ENCODE measurements at places on chromosomes 16 and 17.

GRCh38 chr17:38403491-38403890, 24.8 kb upstream of the ARHGAP23 start:
- no peak for DNase-seq

DNA sequence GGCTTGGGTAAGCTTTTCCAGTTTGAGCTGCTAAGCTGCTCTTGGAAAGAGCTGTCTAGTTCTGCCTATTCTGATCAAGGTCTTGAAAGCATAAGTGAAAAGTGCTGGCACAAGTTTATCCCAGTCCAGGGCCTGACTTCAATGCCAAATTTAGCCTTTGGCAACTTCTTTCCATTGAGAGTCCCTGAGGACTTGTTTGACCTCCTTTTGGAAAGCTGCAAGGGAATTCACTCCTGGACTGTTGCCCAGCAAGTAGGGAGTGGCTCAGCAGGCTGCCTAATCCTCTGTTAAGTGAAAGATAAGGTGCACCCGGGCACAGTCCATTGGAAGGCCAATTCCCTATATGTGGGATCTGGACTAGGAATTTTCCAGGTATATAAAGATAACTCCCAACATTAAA, 16.0 kb upstream of the TANC2 start:
- no peak for DNase-seq

GRCh38 chr17:18187226-18187625, 3.6 kb downstream of the ALKBH5 start:
- DNase-seq = no peak

- no peak for DNase-seq
Observed at GRCh38 chr17:81148986-81149533, 16.2 kb upstream of the PVALEF start.

DNA sequence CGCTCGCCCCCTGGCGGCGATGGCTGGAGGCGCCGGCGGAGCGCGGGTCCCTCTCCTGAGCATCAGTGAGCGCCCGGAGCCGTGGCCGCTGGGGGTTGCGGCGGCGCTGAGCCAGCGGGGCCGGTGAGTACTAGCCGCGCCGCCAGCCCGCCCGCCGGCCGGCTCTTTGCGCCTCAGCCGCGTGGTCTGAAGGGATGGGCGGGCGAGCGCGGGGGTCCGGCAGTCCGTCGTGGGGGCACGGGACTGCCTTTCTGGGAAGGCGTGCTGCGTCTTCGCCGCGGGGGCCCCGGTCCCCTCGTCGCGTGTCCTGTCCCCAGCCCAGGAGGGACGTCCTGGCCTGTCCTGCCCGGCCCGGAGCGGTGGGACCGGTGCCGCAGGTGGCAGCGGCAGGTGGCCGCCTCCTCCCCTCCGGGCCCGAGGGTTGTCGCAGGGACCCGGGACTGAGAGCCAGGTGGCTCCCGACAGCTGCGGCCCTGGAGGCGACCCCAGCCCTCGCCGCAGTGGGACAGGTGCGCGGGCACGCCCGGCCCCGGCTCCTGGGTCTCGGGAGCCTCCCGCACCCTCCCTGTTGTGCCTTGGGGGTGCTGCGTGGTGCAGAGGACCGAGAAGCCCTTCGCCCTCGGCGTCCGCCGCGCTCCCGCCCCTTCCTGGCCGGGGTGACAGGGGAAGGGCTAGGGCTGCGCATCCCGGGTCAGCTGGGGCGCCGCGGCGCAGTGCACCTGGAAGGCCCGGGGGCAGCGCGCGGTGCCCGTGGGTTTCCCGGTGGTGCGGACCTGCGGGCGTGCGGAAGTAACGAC, at the start of gene SPECC1:
Gene SPECC1 (plus strand): TSS at position 58 of the 797 bp plus-strand sequence. CDS start 87,293 bp downstream, outside the sequence.
- DNase-seq = peak; percentile 88

- DNase-seq = no peak
Observed at GRCh38 chr17:21250854-21251253, 2.4 kb downstream of the NATD1 start.

DNA sequence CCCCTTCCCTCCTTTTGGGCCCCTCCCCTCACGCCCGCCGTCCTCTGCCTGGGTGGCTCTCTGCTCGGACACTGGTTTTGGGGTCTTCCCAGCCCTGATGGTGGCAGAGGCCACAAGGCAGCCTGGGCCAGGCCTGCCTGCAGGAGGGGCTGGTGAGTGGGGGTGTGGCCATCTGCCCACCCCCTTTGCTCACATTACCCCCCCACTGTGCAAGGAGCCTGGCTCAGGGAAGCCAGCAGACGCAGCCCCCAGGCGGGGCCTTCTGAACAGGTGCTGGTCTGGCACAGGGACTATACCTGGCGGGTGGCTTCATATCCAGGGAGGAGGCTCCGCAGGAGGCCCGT, 10.7 kb upstream of the ZFPM1 start:
- no peak for DNase-seq

GRCh38 chr16:53111078-53111791, 56.4 kb downstream of the CHD9 start:
- DNase-seq = no peak

- DNase-seq = no peak
Observed at GRCh38 chr16:71339236-71340171, 19.0 kb upstream of the CALB2 start.

DNA sequence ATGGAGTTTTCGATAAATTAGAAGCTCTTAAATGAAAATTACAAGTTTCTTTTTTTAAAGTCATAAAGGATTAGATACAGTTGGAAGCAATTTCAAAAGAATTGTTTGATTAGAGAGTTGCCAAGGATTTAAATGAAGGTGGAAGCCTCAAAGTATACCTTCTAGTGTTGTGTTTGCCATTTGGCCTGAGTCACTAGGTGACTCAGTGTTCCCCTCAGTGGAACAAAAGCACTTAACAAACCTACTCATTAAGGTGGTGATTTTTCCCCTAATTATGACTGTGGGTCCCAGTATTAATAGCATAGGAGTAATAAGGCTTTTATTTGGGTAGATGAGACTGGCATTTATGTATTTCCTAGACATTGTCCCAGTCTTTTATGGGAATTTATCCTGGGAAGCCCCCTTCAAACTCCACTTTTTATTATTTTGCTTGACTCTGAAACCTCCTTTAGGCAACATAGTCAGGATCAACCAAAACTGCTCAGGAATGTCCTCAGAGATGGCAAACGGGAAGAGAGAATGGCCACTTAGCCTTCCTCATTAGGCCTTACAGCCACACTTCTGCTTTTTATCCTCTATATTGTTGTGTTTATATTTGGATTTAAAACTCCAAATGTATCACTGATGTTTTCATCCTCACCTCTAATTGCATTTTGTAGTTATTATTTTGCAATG, 161.0 kb downstream of the FTO start:
- no peak for DNase-seq

DNA sequence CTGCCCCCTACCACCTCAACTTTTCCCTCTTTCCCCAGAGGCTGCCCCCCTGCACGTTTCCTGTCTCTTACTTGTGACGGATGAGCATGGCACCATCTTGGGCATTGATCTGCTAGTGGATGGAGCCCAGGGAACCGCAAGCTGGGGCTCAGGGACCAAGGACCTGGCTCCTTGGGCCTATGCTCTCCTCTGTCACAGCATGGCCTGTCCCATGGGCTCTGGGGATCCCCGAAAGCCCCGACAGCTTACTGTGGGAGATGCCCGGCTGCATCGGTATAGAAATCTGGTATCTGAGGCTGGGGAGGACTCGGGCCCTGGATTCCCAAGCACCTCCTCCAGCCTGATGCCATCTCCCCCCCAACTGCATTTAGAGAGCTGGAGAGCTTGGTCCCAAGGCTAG, 1.8 kb upstream of the CXCL16 start:
- DNase-seq = no peak

- no peak for DNase-seq
Observed at GRCh38 chr17:40615068-40615840, 32.4 kb downstream of the SMARCE1 start.

DNA sequence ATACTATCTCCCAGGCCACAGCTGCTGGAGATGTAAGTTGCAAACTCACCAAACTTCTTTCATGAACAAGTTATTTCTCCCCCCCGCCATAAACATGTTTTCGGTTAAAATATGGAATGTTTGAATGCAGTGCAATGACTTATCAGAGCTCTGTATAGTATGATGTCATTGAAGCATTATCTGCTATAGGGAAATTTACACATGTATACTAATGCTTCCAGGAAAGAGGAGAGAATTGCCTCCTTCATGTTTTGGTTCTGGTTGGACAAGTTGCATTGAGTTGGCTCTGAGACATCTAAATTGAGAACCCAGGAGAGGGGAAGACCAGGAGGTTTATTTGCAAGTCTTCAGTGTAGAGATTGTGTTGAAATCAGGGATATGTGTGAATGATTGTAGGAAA, 20.8 kb downstream of the UQCRC2 start:
- DNase-seq = no peak

DNA sequence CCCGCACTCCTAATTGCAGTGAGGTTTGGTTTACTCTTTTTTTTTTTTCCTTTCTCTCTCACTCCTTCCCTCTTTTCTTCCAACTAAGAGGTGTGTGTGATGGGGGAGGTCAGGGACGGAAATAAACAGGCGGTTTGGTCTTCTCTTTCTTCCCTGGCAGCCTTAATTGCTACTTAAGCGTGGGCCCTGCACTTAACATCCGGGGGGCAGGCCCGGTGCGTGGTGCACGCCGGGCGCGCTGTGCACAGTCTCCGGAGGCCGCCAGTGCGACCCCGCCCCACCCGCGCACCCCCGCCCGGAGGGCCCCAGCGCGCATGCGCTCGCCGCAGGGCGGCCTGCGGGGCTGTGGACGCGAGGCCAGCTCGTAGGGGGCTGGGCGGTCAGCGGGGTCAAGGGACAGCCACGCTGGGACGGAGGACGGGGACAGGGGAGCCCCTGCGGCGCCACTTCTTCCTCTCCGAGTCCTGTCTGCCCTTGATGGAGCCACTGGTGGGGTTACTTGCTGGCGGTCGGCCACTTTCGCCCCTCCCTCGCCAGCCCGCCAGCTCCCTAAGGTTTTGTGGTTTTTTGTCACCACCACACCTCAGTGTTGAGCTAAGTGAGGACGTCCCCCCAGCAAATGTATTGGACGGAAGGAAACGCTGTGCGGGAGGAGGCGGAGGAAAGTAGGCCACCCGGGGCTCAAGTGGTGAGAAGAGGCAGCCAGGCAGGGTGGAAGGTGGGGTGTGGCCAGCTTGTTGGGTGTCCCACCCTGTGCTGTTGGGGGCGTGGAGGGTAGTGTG, 120.9 kb downstream of the MRM1 start:
- peak; percentile 77 for DNase-seq

DNA sequence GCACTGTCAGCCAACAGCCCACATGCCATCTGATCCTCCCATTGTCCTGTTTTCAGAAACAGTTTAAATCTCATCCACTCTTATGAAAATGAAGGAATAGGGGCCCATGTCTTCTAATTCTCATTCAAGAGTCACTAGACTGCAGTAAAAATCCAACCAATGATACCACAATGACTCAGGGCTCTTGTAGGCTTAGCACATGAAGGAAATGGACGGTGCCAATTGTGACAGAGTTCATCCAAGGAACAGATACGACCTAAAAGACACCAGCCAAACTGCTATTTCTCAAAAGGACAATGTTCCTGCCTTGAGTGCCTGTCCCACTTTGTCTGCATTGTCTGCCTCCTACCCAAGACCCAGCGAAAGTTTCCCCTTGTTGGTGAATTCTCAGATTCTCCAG, 204.8 kb upstream of the COX10 start:
- DNase-seq = no peak

GRCh38 chr17:2089021-2089422, 34.1 kb downstream of the HIC1 start:
- no peak for DNase-seq

DNA sequence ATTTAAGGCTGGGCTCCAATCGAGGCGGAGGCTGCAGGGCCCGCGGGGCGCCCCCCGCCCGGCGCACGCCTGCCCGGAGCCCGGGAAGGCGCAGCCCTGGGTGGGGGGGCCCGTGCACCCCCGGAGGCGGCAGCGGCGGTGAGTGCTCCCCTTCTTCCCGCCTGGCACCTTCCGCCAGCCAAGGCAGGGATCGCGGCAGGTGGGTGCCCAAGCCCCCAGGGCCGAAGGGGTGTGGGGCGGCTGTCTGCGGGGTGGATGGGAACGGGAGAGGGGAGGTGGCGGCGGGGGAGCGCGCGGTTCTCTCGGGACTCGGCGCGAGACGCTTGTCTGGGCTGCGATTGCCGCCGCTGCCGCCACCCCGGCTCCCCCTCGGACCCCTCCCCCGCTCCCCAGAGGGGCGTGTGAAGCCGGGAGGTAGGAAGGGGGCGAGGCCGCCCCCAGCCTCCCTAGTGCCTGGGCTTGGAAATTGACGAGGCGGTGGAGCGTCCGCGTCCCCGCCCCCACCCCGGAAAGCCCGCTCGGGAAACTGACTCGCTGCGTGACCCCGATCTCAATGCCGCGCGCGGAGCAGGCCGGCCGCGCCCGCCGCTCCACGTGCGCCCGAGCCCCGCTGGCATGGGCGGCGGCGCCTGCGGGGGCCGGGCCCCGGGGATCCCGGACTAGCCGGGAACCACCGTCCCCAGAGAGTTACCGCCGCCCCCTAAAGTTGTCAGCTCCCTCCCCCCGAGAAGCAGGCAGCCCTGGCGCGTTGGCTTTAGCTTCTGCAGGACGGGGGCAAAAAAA, 231.5 kb downstream of the MRTFB start:
- peak; percentile 45 for DNase-seq

DNA sequence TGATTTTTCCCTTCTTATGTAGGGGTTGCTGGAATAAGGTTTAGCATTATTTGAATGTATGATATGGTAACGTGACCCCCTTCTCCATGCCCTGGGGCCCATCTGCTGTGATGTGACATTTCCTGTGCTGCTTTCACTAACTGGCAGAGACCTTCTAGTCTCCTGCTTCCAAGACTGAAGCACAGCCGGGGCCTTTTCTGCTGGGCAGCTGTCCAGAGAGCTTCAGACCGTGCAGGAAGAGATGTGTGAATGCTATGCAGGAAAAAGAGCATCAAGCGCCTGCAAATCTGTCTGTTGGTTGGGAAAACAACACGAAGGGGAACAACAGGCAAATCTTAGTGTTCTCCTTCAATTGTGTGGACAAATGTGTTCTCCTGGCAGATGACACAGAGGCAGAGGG, 128.5 kb downstream of the SPACA3 start:
- no peak for DNase-seq

GRCh38 chr16:86041807-86042206, 142.8 kb downstream of the IRF8 start:
- no peak for DNase-seq

DNA sequence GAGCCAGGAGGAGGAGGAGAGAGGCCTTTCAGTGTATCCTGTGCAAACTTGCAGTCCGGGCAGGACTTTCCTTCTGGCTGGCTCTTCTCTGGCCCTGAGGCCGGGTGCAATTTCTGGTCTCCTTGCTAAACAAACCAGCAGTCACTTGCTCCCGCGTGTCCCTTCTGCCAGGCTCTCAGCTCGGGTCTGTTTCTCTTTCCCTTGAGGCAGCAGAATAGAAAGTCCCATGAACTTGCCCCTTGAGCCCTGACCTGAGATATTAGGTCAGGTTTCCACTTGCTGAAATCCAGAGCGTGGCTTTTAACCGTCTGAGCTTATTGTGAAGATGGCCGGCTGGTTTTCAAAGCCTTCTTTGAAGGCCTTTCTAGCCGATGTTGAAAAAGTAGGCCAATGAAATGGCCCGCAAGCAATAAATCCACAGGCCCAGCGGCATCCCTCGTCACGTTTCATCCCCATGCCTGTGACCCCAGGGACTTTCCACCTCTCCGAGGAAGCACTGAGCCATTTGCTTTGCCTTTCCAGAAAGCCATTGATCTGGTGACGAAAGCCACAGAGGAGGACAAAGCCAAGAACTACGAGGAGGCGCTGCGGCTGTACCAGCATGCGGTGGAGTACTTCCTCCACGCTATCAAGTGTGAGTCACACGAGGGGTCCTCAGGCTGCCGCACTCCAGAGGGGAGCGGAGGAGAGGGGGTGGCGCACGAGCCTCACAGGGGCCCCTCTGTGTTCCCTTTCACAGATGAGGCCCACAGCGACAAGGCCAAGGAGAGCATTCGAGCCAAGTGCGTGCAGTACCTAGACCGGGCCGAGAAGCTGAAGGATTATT, 4.5 kb downstream of the VPS4A start:
- DNase-seq = no peak
